Brain pericyte (primary cell): ENCODE measurements at places on chromosomes 2 and 18.

DNA sequence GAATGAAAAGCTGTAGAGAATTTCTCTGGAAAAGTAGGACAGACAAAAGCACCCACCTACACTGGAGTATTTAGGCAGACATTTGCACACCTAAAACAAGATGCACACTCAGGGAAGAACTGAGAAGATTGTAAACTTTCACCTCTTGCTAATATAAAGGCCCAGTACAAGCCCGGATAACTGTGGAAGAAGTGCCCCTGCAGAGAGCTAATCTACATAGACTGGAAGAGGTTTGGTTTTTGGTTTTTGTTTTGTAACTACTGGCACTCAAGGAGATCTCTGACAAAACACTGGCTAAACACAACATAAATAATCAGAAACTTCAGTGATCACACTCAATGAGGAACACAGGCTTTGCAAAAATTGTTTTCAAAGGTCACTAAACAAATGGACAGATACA lies 782.2 kb upstream of the SLC8A1 start:
- DNase-seq: no peak

- no peak for DNase-seq
Observed at GRCh38 chr18:48637081-48637990, 98.5 kb downstream of the CTIF start.

DNA sequence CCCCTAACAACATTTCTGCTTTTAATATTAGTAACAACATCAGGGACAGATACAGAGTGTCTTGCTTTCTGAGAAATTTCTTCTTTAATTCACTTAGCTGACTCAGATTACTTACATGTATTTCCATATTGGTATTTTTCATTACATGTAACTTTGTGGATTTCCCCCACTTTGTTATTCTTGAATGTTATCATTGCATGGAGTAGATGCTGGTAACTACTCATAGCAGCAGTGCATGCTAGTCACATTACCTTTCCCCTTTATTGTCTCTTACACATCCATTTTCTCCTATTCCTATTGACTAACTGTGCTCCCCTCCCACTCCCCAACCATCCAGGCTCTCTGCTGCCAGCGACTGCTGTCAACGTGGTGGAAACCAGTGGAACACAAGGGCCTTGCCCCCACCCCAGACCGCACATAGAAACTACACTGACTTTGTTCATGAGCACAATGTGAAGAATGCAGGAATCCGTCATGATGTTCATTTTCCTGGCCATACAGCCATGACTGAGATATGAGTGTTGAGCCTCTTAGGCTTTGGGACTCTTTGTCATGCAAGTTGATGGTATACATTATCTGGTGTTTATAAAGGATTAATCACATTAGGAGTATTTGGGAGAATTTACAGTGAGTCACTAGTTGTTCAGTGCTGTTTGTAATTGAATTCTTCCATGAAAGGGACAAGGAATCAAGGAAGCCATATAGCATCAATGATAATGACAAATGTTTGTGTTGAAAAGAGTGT lies 91.0 kb downstream of the EPB41L5 start:
- DNase-seq: no peak

GRCh38 chr2:128635361-128635900 lies 316.8 kb upstream of the HS6ST1 start:
- no peak for DNase-seq

DNA sequence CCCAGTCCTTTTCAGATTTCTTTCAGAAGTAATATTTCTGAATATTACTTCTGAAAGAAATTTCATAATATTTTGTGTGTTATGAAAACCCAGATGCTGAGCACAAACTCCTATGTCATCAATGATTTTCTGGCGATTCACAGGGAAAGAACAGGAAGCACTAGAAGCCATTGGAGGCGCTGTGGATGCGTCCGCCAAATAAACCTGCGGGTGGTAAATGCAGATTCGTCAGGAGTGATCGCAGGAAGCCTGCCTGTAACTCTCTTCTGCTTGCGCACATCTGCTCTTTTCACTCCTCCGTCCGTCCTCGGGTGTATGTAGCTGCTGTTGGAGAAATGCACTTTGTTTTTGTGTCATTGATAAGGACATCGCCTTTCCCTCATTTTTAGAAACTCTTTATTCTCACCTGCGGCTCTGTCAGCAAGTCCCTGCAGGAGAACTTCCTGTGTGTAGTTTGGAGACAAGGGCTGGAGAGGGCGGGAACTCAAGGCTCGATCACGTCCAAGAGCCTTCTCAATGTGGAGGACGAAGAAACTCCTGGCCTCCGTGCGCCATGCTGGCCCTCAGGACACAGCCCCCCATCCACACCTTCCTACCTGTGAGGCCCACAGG lies 483.8 kb downstream of the GALR1 start:
- no peak for DNase-seq

- DNase-seq: no peak
Observed at GRCh38 chr2:120238728-120239487, 13.7 kb upstream of the RALB start.

DNA sequence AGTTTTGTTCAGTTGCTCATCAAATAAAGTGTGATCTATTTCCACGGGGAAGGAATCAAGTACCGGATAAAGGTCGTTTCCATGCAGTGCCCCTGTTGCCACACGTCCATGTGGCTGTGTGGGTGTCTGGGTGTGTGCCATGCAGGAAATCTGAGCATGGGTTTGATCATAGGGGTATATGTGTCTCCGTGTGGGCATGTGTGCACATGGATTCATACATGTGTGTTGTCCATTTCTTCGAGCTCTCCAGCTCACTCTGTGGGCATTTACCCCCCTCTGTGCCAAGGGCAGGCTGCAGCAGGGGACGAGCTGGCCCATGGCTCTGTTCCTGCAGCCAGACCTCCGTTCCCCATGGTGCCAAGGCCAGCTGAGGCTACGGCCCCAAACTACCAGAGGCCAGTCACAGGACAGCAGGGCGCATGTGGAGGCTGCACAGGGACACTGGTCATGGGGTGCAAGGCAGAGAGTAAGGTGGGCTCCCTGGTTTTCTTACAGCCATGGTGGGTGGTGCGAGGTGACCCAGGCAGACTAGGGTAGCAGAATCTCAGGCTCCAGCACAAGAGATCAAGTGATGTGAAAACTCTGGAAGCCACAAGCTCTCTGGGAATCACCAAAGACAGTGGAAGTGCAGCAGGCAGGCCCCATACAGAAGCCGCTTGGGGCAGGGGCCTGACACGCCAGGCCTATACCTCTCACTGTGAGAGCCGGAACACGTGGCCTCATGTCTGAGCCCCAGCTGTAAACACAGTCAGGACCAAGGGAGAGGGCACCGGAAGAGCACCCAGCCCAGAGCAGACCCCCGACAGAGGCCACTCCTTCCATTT lies 66.4 kb upstream of the RAB6C start:
- DNase-seq: no peak

GRCh38 chr2:1766425-1766824 lies 22.1 kb upstream of the PXDN start:
- DNase-seq: no peak

DNA sequence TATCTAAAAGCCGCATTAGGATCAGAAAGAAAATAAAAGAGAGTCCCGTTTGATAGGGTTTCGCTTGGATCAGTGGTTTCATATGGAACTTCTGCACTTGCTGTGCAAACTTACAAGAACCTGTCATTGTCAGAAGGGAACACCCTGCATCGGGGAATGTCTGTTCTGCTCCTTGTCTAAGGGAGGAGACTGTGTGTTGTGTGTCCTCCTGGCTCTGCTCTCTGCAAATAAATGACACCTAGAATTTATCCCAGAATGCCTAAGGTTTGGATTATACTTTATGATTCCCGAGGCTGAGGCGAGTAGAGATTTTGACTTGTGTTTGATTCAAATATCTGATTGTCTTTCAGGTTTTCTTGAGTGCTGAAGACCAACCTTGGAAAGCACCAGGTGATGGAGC lies 785.1 kb downstream of the GALR1 start:
- DNase-seq: no peak

- DNase-seq: no peak
Observed at GRCh38 chr2:113058411-113058994, 495 bp upstream of the IL36RN start.

- DNase-seq: no peak
Observed at GRCh38 chr18:45549290-45549689, 66.0 kb upstream of the SLC14A2 start.

- no peak for DNase-seq
Observed at GRCh38 chr2:7611750-7612149, 694.5 kb downstream of the RNF144A start.

DNA sequence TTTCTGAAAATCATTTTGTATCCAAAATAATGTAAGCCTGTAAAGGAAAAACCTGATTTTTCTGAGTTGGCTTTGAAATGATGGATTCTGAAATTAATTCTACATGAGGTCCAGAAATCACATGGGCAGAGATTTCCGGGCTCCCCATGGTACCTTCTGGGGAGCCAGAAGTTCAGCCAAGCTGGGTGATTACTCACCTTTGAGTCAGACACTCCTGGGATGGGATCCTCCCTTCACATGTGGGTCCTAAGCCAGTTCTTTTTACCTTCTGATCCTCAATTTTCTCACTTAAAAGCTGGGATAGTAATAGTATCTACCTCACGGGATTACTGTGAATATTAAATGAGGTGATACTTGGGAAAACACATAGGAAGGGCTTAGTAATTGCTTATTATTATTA lies 179.8 kb upstream of the EPAS1 start:
- DNase-seq: no peak

DNA sequence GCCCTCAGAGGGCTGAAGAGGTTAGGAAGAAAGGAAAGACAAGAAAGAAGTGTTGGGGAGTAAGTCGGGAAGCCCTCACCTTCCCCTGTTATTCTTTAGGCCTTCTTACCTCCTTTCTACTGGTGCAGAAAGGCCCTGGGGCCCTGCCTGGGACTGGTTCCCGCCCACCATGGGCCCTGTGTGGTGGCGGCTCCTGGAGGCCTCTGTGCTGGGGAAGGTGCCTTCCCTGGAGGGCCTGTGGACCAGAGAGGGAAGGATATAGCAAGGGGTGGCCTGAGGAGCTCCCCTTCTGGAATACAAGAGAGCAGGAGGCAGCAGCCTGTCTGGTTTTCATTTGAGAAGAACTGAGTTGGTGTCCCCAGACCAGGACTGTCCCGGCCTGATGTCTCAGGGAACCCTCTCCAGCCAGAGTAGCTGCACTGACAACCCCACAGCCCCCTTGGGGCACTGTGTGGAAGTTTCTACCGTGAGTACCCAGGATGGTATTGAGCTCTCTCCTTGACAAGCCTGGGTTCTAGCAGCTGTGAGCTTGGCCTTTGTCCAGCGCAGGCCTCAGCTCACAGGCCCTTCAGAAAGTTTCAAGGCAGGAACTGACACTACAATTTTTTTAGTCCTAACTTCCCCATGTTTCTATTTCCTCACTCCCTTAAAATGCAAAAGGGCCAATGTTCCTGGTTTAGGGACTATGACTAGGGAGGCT lies 47.1 kb downstream of the EFR3B start:
- no peak for DNase-seq

GRCh38 chr18:13269013-13269280 lies 50.4 kb downstream of the LDLRAD4 start:
- DNase-seq: no peak

DNA sequence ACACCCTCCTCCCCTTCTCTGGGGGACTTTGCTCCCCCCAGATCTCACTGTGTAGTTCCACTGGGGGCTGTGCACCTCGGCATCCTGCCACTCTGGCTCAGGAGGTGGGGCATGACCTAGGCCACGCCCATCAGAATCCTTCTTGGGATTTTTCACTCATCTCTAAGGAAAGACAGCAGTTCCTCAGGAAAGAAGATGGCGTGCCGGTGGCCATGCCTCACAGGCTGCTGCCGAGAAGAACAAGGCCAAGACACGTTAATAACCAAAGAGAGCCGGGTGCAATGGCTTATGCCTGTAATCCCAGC lies 3.2 kb downstream of the NMUR1 start:
- DNase-seq: no peak
